ENCODE measurements at places on chromosomes 7 and 10.

- no peak for DNase-seq
These were observed 1247.9 kb downstream of the NXPH1 start for GRCh38 chr7:9681284-9681683.

- peak; percentile 66 for DNase-seq
These were observed 4.1 kb upstream of the NT5C2 start for GRCh38 chr10:103197174-103197573.

DNA sequence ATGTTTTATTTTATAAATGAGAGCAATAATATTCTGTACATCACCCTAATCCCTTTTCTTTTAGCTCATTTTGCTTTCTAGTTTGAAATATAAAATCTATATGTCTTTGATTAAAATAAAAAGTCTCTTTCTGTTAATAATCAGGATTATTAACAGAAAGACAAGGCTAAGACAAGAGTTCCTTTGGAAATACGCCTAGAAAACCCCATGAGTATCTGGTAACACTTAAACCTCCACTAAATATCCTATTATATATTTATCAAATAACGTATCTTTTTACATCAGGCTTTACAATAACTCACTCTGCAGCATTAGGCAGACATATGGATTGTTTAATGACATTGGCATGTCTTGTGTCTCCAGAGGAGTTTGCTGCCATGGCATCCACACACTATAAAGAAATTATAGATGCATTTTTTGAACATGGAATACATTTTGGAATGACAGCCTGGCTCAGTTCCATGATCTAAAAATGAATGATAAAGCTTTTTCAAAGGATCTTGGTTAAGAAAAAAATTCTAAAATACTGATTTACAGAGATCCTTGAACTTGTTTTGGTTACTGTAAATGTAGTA is 98.7 kb downstream of the TMEM26 start:
- no peak for DNase-seq

GRCh38 chr7:123553159-123553558 is 4.5 kb downstream of the NDUFA5 start:
- DNase-seq, result no peak

DNA sequence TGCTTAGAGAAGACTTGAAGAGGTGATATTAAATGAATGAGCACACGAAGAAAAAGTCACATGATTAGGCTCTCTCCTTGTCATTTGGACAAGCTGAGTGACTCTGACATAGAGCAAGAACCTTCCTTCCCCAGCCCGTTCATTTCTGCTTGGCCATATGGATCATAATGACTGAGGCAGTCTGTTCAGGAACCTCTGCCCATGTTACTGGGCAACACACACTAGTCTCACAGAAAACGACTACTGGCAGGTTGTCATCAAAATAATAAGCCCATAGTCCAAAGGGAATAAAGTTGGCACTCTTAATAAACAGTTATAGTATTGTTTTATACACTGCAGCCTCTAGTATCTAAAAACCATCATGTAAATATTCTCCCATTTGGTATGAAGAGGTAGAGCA is 635.0 kb downstream of the REEP3 start:
- DNase-seq, result no peak

- DNase-seq, result no peak
These were observed 1238.3 kb downstream of the SORCS3 start for GRCh38 chr10:105879401-105879800.

GRCh38 chr7:111708072-111708471 is 145.8 kb upstream of the IMMP2L start:
- no peak for DNase-seq

DNA sequence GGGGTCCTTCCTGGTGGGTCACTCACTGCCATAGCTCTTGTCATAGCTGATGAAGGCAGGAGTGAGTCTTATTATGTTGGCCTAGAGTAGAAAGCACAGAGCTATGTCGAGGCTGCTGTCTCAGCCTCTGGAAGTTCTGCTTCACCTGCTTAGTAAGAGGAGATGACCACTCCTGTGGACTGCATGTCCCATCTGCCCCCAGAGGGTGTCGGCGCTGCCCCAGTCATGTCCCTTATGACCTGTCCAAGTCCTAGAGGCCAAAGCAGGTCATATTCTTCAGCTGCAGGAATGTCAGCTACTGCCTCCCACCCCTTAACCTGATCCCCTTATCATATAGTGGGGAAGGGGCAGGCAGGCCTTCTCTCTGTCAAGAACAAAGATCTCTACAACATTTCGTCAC is 72.4 kb upstream of the AGK start:
- no peak for DNase-seq

DNA sequence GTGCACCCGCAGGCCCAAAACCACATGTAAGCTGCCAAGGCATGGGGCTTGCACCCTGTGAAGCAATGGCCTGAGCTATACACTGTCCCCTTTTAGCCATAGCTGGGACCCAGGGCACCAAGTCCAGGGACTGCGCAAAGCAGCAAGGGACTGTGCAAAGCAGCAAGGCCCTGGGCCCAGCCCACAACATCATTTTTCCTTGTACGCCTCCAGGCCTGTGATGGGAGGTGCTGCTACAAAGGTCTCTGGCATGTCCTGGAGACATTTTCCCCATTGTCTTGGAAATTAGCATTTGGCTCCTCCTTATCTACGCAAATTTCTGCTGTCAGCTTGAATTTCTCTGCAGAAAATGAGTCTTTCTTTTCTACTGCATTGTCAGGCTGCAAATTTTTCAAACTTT is 24.8 kb downstream of the ARHGAP19 start:
- no peak for DNase-seq

DNA sequence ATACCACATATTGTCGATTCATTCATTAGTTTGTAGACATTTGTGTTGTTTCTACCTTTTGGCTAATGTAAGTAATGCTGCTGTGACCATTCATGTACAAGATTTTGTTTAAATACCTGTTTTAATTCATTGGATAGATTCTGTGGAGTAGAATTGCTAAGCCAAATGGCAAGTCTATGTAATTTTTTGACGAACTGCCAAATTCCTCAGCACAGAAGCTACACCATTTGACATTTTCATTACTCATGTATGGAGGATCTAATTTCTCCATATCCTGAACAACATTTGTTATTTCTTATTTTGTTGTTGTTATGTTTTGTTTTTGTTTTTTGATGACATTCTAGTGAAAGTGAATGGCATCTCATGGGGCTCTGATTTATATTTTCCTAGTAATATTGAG is 1351.3 kb upstream of the SORCS1 start:
- DNase-seq, result peak; percentile 8

DNA sequence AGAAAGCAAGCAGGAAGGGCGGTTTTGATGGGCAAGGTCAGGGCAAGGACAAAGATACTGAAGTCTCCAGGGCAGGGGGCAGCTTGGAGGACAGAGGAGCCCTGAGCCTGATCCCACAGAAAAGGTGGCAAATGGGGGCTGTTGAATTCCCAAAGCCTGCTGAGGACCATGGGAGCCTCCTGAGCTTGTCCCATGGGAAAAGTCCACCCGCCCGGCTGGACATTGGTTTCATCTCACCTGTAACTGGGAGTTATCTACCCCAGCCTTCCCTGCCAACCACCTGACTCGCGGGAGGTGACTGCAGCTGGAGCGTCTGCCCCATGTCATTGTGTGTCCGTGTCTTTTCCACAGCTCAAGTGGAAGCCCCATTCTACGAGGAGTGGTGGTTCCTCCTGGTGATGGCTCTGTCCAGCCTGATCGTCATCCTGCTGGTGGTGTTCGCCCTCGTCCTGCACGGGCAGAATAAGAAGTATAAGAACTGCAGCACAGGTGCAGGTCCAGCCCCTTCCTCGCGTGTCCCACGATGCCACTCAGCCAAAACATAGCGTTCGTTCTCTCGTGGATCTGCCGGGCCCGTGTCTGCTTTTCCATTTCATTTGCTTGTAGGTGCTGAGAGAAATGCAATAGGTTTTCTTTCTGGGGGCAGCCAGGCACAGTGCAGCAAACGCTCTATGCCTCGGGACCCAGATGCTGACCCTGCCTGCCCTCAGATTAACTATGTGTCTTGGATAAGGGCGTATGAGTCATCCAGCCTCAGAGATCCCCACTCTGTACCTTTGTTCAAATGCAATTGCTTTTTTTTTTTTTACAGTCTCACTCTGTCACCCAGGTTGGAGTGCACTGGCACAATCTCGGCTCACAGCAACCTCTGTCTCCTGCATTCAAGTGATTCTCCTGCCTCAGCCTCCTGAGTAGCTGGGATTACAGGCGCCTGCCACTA is 444.5 kb upstream of the FOXK1 start:
- no peak for DNase-seq

GRCh38 chr10:131870831-131871672 is 29.8 kb upstream of the PPP2R2D start:
- peak; percentile 31 for DNase-seq

- DNase-seq, result no peak
These were observed 2.5 kb downstream of the MKRN1 start for GRCh38 chr7:140476698-140477261.

- DNase-seq, result peak; percentile 29
These were observed 593 bp upstream of the CUX1 start for GRCh38 chr7:101816595-101817470.

GRCh38 chr7:23246555-23246954 is at the start of gene GPNMB:
Gene GPNMB (plus strand): TSS chr7:23246775. CDS start chr7:23246858, 83 bp downstream.
- DNase-seq, result peak; percentile 92

DNA sequence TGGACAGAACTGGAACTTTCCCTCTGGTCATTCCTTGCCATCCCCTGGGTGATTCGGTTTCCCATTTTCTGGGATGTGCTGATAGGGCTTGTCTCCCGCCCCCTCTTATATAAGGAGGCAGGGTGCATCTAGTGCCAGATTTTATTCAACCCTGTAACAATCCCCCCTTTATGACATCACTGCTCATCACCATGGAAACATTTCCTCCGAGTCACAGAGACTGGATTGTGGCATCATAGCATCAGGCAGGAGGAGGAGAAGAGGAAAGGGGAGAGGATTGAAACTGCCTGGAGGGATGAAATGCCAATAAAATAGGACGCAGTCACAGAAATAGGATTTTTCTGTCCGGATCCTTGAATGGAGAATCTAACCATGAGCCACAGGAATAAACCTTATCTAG is 25.0 kb downstream of the SORCS3 start:
- no peak for DNase-seq
